ENCODE measurements at places on chromosomes 1 and 21.

- DNase-seq = no peak
Measured at GRCh38 chr1:1246577-1247340, at the start of gene C1QTNF12. Gene C1QTNF12, minus strand, starts transcription at chr1:1246722. Its CDS starts 32 bp downstream, at chr1:1246690.

DNA sequence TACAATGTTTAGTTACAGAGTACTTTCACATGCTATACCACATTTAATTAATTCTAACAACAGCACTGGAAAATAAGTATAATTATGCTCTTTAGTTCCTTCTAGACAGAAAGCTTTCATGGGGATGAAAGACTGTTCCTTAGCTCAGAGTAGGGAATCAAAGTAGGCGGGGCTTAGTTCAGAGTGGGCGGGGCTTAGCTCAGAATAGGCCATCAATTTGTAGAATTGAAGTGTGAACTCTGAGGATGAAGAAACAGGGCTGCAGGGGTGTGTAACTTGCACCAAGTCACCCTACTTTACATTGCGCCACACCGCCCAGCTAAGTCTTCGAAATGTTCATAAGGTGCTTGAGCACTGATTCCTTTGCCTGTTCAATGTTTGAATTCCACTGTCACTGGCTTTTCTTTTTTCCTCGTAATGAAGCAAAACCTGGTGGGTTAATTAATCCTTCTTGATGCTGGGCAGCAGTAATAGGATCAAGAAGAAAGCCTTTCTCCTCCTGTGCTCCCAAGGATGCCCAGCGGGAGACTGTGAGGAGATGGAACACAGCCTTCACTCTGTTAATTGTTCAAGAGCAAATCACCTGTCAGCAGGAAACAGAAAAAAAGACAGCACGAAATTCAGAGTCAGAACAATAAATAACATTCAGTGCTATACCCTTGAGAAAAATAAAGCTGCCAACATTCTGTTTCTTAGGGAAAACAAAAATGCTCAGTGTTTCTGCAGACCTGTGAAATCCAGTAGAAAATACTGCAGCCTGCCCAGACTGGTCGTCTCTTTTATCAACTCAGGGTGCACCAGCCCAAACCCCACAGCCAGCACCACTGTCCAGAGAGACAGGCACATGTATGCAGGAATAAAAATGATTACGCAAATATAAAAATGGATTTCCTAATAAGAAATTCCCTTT lies 66.5 kb upstream of the CAMK1G start:
- no peak for DNase-seq

DNA sequence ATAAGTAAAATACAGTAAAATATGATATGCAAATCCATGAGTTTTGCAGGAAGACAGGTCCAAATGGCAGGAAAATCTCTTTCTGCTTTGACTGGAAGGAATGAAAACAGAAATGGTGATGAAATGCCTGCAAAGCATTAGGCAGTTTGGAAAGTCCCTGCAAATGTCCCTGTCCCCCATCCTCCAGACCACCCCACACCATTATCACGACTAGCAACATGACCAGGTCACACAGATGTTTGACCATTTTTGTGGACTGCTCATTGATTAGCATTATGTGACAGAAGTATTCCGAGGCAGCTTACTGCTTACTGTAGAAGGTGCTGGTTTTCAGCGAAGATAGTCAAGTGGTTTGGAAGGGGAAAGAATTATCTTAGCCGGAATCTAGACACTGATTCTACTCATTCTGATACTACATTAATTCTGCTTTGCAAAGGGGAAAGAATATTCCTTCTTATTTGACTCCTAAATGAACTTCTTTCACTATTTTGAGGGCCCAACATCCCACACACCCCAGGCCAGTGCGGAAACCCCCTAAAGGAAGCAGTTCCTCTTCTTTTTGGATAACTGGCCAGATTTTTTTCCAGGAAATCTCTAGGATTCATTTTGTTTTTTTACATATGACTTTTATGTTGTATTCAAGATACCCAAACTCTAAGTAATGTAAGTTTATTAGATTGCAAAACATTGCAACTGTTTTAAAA lies 9.5 kb upstream of the CR2 start:
- no peak for DNase-seq

GRCh38 chr1:159307346-159308020 lies 5.3 kb downstream of the FCER1A start:
- DNase-seq = no peak

GRCh38 chr1:195740862-195741261 lies 867.4 kb downstream of the KCNT2 start:
- DNase-seq = no peak

DNA sequence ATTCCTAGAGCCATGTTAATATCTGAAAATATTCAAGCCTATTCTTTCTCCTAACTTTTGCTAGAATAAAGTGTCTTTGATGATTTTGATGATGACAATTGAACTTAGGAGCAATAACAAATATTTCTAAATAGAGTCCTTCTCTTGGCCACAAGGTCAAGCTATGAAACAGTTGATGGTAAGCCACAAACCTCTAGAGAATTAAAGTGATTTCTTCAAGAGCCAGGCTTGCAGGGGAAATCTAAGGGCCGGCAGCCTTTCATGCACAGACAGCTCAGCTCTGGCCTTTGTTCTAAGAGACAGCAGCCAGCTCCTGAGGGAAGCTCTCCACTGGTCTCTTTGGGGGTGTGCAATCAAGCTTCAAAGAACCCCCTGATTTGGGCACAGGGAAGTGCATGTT lies 59.0 kb downstream of the SUSD4 start:
- no peak for DNase-seq

- peak; percentile 81 for DNase-seq
Measured at GRCh38 chr1:204583909-204584632, 67.9 kb downstream of the MDM4 start.

DNA sequence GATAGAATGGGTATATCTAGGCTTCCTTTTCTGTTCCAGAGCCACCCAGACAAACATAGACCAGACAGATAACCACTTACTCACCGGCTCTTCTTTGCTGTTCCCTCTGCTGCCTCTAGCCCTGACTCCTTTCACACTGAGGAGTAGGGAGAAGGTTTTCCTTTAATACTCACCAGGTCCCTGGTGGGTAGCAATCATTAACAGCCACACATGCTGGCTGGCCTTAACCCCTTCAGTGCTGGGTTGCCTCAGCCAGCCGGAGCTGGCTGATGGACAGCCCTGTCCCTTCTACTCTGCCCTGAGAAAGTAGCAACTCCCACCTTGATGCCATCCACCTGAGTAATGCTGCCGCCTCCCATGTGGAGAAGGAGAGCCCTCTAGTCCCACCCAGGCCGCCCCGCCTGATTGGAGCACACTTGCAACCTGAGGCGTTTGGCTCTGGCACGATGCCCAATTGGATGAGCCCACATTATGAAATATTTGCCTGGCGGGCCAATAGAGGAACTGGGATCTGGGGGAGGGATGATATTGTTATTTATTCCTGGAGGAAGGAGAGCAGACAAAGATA lies 71.6 kb downstream of the PLEKHA6 start:
- peak; percentile 85 for DNase-seq

- peak; percentile 70 for DNase-seq
Measured at GRCh38 chr1:43936431-43937151, 3.0 kb downstream of the ARTN start.

DNA sequence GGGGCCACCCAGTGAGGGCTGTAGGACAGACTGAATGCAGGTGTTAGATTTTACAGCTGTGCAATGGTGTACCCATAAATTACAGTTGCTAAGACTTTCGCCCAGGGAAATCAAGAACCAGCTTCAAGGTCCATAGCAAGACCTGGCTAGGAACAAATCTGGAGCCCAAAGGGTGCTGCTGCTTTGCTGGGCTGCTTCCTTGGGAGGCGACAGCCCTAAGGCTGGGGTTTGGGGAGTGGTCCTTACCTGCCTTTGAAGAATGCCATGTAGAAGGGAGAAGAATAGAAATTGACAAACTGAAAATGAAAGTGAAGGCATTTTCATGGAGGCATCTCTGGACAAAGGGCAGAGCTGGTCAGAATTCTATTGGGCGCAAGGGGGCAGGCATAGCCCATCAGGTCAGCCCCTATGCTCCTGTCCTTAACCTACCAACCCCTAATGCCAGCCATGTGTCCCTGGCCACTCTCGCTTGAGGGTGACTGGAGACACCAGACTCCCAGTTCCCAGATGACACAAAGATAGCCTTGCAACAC lies 7.6 kb upstream of the ARHGEF19 start:
- no peak for DNase-seq

- DNase-seq = no peak
Measured at GRCh38 chr1:70205071-70205433, 327 bp downstream of the LRRC40 start.

DNA sequence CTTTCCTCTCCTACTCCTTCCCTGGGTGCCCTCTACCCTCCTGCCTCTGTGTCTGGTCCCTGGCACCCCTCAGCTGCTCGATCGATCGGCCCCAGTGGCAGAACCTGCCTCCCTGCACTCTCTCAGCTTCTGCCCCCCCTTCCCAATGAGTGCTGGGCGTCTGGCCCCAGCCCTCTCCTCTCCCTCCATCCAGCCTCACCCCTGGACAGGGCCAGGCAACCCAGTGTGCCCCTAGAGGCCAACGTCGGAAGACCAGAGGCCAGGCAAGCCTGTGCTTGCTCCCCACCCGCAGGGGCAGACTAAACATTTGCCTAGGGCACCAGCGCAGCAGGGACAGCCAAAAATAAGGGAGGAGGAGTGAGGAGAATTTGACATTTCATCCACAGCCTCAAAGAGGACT lies 43.5 kb downstream of the LGR6 start:
- DNase-seq = no peak

DNA sequence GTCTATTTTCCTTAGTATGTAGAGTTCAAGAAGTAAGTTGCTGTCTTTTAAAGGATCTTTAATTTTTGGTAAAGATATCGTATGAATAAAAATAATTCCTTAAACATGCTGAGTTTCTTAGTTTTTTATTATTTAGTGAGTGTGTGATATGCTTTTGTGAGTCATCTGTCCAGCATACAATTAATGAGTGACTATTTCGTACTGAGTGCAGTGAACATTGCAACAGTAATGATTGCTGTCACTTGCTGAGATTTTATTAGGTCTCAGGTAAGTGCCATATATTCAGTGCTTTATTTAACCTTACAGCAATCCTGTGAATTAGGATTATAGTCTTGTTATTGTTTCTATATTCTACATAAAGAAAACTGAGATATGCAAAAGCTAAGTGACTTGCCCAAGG lies 22.6 kb downstream of the MIGA1 start:
- DNase-seq = no peak

- no peak for DNase-seq
Measured at GRCh38 chr1:62280150-62280549, 39.1 kb downstream of the KANK4 start.

GRCh38 chr1:247465796-247466195 lies 7.9 kb upstream of the OR2B11 start:
- DNase-seq = no peak

- DNase-seq = no peak
Measured at GRCh38 chr1:44225761-44226160, 12.5 kb downstream of the DMAP1 start.

DNA sequence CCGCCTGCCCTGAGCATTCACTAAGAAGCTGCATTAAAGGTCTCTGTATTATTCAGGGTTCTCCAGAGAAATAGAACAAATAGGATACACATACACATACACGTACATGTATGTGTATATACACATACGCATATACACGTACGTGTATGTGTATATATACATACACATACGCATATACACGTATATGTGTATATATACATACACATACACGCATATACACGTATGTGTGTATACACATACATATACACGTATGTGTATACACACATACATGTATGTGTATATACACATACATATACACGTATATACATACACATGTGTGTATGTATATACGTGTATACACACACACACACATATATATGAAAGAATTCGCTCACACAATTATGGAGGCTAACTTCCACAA lies 108.9 kb upstream of the BARHL2 start:
- no peak for DNase-seq

DNA sequence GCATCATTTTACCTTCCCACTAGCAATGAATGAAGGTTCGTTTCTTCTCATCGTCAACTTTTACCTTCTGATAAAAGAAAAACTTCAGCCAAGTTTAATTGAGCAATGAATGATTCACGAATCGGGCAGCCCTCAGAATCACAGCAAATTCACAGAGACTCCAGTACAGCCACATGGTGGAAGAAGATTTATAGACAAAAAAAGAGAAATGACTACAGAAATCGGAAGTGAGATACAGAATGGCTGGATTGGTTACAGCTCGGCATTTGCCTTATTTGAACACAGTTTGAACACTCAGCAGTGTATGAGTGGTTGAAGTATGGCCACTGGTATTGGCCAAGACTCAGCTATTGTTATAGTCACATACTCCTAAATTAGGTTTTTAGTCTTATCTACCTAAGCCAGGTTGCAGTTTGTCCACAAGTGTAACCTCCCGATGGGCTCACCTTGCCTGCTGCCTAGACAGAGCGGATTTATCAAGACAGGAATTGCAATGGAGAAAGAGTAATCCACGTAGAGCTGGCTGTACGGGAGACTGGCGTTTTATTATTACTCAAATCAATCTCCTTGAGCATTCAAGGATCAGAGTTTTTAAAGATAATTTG lies 15.3 kb downstream of the AK4 start:
- DNase-seq = no peak

- no peak for DNase-seq
Measured at GRCh38 chr1:162141281-162142054, 72.0 kb downstream of the NOS1AP start.

GRCh38 chr1:110914676-110915075 lies 41.7 kb downstream of the CD53 start:
- no peak for DNase-seq

- no peak for DNase-seq
Measured at GRCh38 chr1:218869276-218869675, 304.4 kb upstream of the LYPLAL1 start.

DNA sequence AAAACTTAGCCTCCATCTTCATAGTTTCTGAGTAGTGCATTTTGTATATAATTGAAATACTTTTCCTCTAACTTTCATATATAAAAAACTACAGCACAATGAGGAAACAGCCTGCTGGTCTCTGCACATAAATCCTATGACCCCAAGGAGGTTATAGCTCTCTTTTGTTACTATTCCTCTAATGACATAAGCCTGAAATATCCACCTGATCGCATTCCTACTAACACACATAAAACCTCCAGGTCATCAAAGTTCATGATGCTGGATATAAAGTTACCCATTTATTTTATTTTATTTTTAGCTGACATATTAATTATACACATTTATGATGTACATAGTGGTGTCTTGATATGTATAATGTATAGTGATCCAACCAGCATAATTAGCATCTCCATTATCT lies 1042.0 kb upstream of the B3GALT2 start:
- no peak for DNase-seq

DNA sequence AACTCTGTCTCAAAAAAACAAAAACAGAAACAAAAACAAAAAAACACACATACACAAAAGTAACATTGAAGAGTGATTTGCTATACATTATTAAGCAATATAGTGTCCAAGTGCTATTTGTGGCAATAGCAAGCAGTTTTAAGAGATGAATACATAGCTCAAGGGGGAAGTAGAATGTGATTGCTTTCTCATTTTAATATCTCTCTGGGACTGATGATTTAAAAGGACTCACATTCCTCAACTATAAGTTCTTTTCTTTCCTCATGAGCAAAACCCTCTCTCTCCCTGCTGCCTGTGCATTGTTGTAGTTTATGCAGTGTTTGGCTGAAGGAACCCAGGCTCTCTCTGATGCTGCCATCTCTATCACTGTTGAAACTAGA lies 47.0 kb upstream of the CSF1 start:
- DNase-seq = no peak
